Aorta (tissue), 5 donors: ENCODE measurements at places on chromosomes 16 and 17.

DNA sequence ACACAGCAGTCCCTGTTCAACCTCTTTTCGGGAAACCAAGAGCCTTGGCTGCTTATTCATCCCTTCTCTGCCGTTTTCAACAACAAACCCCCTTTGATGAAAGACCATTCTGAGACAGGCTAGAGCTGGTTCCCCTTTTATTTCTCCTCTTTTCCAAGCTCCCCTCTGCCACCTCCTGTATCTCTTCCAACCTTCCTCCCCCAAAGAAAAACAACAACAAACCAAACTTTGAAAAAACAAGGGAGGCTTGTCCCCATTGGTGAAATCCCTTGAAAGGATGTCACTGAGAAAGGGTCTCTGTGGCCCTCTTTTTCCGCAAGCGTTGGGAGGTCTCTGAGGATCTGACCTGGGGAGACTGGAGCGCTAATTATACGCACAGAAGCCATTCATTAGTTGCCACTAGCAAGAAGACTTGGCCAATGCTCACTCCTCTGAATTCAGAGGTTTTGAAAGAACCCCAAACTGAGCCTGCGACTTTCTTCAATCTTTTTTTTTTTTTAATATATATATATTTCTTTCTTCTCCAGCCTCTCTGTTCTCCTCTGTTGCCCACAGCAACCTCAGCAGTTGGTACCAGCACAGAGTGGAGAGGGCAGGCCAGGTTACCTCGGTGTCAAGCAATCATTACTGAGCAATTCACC is 101.4 kb downstream of the PITPNC1 start:
- no peak for DNase-seq

DNA sequence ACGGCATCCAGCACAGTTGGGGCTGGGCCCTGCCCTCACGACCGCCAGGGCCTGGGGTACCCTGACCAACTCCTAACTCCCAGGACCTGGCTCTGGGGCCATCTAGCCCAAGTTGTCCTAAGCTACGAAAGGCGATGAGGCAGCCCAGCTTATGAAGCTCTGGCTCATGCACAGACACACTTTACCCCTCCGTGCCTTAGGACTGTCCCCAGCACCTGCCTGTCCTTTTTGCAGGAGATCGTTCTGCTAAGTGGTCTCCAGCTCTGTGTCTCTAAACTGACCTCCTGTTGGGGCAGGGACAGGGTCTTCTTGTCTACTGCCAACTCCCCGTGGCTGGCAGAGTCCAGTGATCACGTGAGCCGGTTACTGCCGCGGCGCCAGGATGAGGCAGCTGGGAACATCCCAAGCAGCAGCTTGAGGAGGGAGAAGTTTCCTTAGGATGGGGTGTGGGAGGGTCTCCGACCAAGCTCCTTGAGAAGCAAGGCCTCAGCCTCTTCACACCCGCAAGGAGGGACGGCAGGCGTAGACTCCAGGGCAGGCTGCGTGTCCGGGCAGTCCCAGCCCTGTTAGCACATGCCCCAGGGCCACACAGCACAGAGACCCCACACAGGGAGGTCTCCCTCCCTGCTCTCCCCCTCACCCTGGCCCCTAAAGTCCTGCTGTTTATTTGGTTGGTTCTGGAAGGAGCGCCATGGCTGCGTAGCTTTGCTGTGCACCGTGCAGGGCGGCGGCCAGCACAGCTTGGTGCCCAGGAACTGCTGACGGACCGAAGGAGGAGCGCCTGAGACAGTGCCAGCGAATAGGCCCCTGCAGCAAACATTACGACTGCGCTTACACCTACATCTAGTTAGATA is 16.4 kb upstream of the METRNL start:
- peak; percentile 27 for DNase-seq

DNA sequence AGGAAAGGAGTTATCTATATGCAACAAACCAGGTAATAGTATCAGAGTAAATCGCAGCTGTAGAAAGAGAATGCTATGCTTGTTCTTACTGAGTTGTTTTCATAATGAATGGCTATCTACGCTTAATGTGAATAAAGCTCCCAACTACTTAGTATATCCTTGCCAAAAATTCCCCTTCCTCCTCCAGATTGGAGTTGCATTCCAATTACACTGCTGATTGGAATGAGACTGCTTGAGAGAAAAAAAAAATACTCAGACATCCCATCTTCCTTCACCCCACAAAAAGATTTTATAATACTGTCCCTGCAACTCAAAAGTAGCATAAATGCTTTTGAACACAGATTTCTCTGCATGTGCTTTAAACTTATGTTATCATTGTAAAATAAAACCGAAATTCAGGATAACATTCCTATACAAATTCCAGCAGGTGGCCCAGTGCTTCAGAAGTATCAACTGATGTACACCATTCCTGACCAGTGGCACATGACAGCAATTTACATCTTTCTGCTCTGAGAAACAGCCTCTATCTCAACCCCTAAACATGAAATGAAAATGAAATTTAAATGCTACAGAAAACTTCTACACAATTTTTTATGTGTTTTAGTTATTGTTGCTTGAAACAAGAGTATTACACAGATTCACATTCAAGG is 47.0 kb downstream of the SMURF2 start:
- no peak for DNase-seq

GRCh38 chr16:55257966-55258613 is 65.9 kb upstream of the IRX6 start:
- peak; percentile 66 for DNase-seq

GRCh38 chr16:1917056-1917664 is 1.1 kb downstream of the HS3ST6 start:
- DNase-seq: no peak

DNA sequence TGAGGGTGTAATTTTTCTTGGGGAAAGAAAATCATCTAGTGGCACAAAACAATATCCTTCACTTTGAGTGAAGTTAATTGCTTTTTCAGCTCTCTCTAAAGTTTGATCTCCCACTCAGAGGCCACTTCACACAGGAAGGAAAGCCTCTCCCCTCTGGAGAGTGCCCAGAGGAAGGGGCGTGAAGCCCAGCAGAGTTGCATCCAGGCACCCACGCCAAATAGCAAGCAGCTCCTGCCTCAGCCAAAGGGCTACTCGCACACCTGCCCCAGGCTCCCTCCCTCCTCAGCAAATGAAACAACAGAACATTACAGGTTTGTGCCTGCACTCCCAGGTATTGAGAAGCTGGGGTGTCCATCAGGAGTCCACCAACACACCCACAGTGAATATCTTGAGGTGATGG is 183.0 kb upstream of the RPL38 start:
- no peak for DNase-seq

GRCh38 chr17:68152161-68152571 is 95.7 kb upstream of the AMZ2 start:
- DNase-seq: no peak

DNA sequence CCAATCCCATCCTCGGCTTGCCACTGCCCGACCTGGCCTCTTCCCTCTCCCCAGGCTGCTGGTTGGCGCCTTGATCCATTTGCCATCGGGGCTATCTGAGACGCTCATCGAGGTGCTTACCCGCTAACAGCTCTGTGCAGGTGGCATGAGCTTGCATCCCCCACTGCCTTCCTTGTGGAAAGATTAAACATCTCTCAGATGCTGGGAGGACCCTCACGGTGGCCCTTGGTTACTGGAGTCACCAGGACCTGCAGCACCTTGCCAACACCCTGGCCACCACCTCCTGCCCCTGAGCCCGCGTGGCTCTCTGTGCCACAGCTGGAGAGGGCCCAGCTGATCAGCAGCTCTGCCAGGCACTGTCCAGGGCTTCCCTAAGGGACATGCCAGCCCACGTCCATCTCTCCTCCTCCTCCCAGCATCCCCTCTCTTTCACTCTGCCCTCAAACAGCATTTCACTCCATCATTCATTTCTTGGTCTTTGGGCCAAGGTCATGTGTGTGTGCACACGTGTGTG is 249.6 kb downstream of the RBFOX3 start:
- no peak for DNase-seq

DNA sequence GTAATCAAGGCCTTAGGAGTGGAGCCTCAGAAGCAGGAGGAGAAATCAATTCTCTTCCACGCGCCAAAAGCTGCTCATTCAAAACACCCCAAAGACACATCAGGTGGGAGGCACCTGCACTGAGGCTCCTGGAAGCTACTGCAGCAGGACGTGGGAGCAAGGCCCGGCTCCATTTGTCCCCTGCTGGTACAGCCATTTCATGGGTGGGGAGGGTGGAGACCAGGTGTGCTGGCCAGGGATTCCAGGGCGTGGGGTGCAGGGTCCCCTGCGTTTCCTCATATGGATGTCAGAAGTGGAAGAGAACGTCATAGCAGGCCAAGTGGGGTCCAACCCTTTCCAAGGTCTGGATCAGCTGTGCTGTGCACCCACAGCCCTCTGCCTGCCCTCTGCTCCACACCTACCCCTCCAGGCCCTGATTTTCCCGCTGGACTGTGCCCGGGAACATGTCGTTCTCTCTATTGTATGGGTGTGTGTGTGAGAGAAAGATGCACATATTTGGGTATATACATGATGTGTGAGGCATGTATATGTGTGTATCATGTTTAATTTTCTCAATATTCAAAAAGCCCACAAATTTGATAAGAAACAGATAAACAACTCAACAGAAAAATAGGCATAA is 39.2 kb upstream of the CBX4 start:
- no peak for DNase-seq

- no peak for DNase-seq
Measured at GRCh38 chr16:87527055-87527724, 34.4 kb upstream of the ZCCHC14 start.

DNA sequence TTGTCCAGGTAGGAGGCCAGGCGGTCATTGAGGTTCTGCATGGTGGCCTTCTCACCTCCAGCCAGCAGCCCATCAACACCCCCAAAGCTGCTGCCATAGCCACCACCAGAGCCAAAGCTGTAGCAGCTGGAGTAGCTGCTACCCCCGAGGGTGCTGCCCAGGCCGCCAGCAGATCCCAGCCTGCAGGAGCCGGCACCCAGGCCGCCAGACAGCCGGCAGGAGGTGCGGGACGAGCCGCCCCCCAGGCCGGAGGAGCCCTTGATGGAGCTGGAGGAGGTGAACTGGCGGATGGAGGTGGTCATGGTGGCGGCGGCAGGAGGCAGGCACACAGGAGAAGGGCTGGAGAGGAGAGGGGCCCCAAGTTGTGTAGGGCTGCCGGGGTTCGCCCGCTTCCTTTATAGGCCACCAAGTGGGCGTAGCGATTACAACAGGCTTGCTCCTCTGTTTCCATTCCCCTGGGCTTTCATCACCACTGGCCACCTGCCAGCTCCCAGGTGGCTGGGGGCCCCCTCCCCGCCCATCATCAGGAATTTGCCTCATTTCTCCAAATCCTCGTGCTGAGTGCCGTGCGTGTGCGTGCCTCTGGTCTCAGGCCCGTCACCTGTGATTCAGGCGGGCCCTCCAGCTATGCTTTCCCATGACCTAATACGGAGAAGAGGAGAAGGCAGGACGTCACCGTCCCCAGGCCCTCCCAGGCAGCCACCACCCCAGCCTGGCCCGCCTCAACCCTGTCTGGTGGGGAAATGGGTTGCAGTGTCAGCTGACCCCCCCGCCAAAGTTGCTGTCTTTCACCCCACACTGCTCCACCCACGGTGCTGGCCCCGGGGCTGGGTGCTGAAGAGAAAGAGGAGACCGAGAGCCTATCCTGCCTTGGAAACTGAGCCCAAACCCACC is at the start of gene KRT17:
Gene KRT17 (minus strand): TSS at position 368 of the 894 bp plus-strand sequence. CDS start 66 bp downstream, at position 302.
- DNase-seq: peak; percentile 38

DNA sequence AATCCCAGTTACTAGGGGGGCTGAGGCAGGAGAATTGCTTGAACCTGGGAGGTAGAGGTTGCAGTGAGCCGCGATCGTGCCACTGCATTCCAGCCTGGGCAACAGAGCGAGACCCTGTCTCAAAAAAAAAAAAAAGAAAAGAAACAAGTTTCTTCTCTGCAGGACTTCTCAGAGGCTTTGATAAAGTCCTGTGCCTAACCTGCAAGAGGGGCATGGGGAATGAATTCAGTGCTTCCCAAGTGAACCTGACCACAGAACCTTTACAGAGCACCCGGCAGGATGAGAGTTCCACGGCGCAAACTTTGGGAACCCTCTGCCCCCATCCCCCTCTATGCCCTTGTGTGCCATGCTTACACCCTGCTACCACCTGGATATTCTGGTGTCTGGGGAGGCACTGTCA is 17.9 kb downstream of the ITGB4 start:
- DNase-seq: no peak

GRCh38 chr16:79850348-79850747 is 249.8 kb upstream of the MAF start:
- DNase-seq: no peak

GRCh38 chr16:10265770-10266615 is 83.8 kb upstream of the GRIN2A start:
- DNase-seq: no peak

DNA sequence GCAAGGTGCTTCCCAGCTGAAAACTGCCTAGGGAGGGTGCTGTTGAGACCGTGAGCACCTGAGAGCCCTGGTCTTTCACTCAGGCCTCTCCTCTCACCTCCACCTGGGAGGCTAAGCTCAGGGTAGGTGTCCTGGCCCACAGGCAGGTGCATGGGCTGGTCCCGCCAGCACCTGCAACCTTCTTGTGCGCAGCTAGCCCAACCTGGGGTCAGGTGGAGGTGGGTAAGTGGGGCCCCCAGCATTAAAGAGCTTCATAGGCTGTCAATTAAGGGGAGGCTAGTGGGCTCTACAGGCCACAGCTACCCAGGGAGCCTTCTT is 8.7 kb downstream of the ADCY7 start:
- no peak for DNase-seq

- no peak for DNase-seq
Measured at GRCh38 chr17:74521701-74522201, 9.5 kb downstream of the CD300LB start.

DNA sequence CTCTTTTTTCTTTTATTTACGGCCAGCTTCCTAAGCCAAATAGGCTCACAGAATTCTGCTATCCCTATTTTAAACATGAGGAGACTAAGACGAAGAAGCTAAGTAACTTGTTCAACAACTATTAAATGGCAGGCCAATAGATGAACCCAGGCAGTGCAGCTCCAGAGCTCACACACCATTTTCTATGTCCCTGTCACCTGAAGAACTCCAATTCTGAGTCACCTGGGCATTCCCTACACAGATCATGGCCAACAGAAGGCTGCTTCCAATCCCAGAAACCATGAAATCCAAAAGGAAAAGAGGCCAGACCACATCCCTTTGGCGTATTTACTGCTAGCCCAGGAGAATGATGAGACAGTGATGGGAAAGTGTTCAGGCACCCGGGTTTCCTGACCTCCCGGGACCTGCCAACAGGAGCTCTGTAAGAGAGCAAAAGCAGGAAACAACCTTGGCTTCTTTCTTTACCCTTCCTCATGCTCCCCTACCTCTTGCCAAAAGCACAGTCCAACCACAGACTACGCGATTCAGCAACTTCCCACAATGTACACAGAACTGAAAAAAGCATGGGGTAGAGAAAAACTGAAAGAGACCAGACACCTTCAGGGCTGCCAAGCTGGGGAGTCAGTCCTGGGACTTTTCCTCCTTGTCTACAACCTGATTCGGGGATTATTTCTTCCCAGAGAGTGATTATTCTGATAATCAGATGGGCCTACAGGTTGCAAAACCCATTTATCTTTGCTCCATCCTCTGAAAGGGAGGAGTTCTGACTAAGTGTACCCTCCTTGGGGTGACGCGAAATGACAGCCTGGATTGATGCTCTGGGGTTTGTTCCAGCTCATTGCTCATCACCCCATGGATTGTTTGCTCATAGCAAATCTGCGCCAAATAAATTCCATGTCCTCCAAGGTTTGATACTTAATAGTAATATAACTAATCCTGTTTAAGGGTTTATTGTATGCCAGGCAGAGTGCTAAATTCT is 47.8 kb upstream of the HAS3 start:
- no peak for DNase-seq

- DNase-seq: no peak
Measured at GRCh38 chr17:12140685-12141084, 120.0 kb downstream of the MAP2K4 start.

GRCh38 chr17:79979221-79979741 is 56.4 kb downstream of the TBC1D16 start:
- peak; percentile 37 for DNase-seq

- peak; percentile 23 for DNase-seq
Measured at GRCh38 chr17:43524945-43525575, 21.1 kb downstream of the ETV4 start.
